GM03348 (cell line): ENCODE measurements at places on chromosomes 1 and 21.

DNA sequence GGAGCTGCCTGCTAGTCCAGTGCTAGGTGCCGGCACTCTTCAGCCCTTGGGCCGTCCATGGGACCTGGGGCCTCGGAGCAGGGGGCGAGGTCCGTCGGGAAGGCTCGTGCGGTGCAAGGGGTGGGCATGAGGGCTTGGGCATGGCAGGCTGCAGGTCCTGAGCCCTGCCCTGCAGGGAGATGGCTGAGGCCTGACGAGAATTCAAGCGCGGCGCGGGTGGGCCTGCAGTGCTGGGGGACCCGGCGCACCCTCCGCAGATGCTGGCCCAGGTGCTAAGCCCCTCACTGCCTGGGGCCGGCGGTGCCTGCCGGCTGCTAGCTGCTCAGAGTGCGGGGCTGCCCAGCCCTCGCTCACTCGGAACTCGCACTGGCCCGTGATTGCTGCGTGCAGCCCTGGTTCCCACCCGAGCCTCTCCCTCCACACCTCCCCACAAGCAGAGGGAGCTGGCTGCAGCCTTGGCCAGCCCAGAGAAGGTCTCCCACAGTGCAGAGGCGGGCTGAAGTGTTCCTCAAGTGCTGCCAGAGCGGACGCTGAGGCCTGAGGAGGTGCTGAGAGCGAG, 467.0 kb downstream of the AGBL4 start:
- no peak for DNase-seq

DNA sequence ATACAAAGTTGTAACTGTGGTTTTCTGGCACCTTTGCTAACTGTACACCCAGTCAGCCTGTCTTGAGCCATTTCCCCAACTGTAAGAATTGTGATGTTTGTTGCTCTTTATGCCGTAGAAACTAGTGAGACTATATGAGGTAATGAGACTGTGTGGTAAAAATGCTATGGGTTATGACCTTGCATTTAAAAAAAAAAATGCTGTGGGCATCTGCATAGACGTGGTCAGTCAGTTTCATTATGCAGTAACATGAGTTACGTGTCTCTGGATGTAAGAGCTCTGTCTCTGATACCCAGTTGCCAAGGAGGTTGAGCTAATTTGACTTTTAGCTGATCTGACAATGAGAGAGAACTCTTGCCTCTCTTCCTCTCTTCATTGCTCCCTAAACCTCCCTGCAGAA, 80.6 kb upstream of the LAMC2 start:
- no peak for DNase-seq

GRCh38 chr21:25956993-25957714, 213.4 kb downstream of the APP start:
- DNase-seq: peak; percentile 54

GRCh38 chr1:46133781-46134350, 1.4 kb upstream of the PIK3R3 start:
- DNase-seq: no peak

- no peak for DNase-seq
Measured at GRCh38 chr1:16615253-16616252, 2.2 kb upstream of the NBPF1 start.

- peak; percentile 72 for DNase-seq
Measured at GRCh38 chr1:32361674-32362473, 411 bp downstream of the FAM229A start.

DNA sequence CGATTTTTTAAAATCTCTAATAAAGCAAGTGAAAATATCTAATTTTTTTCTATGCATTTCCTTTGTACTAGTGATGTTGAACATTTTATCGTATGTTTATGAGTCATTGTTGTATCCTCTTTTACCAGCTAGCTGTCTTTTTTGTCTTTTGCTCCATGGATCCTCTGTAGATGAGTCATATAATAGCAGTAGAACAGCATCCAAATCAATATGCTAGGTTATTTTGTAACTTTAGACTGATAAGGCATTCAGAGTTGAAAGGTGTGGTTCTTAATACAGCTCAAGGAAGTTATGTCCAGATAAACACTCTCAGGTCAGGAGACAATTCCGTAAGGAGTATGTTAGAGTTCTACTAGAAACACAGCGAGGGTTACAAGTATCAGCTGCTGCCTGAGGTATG, 31.9 kb downstream of the MAP10 start:
- DNase-seq: no peak

DNA sequence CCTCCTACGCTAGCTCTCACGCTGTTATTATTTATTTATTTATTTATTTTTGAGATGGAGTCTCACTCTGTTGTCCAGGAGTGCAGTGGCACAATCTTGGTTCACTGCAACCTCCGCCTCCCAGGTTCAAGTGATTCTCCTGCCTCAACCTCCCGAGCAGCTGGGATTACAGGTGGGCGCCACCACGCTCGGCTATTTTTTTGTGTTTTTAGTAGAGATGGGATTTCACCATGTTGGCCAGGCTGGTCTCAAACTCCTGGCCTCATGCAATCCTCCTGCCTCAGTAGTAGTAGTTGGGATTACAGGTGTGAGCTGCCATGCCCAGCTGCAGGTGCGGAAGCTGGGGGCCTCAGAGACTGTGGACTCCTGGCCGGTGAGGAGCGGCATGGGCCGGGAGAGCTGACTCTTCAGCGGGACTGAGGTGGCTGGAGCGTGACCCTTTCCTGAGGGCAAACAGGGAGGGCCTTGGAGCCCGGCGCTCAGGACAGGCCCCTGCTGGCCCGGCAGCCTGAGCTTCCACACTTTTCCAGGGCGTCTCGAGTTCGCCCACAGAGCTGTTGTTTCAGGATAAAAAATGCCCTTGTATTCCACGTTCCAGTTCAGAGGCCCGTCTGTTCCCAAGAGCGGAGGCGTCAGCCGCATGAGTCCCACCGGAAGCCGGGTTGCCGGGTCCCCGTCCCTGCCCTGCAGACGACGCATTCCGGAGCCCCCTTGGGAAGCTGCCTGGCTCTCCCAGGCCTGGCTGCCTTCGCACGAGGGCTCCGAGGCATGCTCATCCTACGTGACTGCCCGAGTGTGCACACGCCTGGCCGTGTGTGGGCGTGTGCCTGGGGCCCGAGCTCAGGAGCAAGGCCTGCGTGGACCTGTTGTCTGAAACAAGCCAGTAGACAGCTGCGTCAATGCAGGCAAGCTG, 126.2 kb downstream of the SIK1 start:
- DNase-seq: no peak

DNA sequence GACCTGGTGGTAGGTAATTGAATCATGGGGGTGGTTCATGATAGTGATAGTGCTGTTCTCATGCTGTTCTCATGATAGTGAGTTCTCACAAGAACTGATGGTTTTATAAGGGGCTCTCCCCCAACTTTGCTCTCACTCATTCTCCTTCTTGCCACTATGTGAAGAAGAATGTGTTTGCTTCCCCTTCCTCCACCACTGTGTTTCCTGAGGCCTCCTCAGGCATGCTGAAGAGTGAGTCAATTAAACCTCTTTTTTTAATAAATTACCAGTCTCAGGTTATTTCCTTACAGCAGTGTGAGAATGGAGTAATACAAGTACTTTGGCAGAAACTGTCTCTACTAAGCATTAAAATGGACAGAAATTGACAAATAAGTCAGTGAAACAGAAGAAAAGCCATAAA, 21.6 kb downstream of the RAB3GAP2 start:
- no peak for DNase-seq

DNA sequence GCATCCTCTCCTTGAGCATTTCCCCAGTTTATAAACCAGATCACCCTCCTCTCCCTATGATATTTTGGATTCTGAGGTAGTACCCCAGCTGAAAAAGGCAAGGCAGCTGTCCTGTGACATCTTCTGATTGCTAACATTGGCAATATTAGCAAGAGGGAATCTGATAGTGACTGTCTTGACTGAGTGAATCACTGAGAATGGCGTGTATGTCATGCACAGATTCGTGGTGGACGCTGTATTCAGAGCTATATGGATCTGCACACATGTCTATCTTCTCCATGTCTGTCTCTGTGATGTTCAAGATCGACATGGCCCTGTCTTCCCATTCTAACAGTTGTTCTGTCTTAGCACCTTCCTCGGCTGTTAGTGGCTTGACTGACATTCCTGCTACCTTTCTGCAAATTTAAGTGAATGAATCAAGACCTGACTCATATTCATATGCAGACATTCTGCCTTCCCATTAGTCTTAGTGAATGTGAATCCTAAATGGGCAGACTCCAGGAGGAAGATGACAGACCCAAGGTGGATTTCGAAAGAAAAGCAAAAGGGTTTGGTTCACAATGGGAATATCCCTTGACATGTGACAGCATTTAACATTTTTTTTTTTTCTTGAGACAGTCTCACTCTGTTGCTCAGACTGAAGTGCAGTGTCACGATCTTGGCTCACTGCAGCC, 97.7 kb downstream of the PGBD5 start:
- DNase-seq: no peak

DNA sequence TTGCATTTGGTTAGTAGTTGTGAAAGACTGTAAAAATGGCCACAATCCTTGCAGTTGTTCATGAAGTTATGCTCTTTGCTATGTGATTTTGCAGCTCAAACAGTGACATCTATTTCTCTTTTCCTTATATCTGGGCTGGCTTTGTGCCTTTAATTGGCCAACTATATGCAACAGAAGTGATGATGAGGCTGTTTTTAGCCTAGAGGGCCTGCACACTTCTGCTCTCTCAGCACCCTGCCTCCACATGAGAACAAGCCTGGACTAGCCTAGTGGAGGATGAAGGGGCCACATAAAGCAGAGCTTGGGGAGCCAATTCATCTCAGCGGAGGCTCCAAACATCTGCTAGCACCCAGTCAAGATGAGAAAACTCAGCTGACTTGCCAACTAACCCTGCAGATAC, 339.8 kb downstream of the OMA1 start:
- no peak for DNase-seq

- no peak for DNase-seq
Measured at GRCh38 chr1:36303650-36304360, 2.4 kb upstream of the SH3D21 start.

- peak; percentile 90 for DNase-seq
Measured at GRCh38 chr1:94247138-94248094, 10.0 kb upstream of the ARHGAP29 start.

DNA sequence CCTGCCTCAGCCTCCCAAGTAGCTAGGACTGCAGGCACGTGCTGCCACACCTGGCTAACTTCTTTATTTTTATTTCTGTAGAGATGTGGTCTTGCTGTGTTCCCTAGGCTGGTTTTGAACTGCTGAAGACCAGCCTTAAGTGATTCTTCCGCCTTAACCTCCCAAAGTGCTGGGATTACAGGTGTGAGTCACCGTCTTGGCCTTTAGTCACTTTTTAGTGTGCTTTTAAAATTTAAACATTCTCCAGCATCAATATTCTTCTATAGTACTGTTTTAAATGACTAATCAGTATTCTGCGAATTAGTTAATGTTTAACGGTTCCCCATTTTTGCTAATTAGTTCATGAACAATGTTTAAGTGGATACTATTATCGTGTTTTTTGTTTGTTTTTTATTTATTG, 60.6 kb downstream of the DYRK1A start:
- no peak for DNase-seq

GRCh38 chr21:42973309-42973990, 912 bp upstream of the PKNOX1 start:
- DNase-seq: no peak

- DNase-seq: peak; percentile 62
Measured at GRCh38 chr1:19484798-19485361, 459 bp downstream of the CAPZB start.

- no peak for DNase-seq
Measured at GRCh38 chr1:15957221-15958095, 18.4 kb downstream of the ZBTB17 start.

GRCh38 chr21:45858180-45858579, 123.4 kb upstream of the COL6A1 start:
- DNase-seq: no peak

DNA sequence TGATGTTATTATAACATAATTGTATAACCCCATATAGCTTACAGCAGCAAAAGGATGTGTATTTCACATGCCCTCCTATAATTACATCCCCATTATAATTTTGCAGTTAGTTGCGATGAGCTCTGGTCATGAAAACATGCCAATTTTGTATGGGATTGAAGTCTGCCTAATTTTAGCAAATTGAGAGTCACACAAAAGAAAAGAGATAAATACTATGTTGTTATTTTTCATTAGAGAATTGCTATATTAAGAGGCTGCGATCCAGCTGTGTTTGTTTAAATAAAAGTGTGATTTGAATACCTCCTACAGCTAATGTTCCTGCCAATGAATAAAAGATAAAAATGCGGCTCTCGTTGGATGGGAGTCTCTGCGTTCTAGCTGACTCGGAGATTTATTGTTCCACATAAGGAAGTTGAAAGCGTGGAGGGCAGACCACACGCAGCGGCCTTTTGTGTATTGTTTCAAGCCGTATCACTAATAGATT, 461.0 kb upstream of the NFIA start:
- DNase-seq: no peak

- DNase-seq: no peak
Measured at GRCh38 chr1:42957229-42957879, 1.3 kb downstream of the SLC2A1 start.

DNA sequence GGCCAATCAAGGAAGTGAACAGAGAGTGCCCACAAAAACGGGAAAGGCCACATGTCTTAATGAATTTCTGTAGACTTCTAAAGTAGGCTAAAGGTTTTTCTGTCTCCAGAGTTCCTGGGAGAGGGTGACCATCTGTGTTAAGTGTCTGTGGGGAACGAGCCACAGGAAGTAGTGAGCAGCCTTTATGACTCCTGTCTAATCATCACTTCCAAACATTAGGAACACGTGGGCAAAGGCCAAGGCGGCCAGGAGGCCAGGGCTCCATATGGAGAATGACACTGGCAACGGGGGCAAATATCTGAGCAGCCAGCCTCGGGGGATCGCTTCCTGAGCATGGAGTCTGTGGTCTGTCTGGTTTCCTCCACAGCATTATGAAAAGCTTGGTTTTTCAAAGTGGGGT, 7.1 kb downstream of the FAM89A start:
- no peak for DNase-seq

GRCh38 chr1:177163844-177164379, 600 bp downstream of the ASTN1 start:
- DNase-seq: no peak

- DNase-seq: peak; percentile 79
Measured at GRCh38 chr1:46724991-46725735, 6.2 kb upstream of the EFCAB14 start.

GRCh38 chr1:3504822-3505153, 50.3 kb downstream of the ARHGEF16 start:
- peak; percentile 60 for DNase-seq

GRCh38 chr1:228151180-228151925, 1.6 kb downstream of the GJC2 start:
- no peak for DNase-seq

- no peak for DNase-seq
Measured at GRCh38 chr1:62263006-62263813, 56.0 kb downstream of the KANK4 start.

DNA sequence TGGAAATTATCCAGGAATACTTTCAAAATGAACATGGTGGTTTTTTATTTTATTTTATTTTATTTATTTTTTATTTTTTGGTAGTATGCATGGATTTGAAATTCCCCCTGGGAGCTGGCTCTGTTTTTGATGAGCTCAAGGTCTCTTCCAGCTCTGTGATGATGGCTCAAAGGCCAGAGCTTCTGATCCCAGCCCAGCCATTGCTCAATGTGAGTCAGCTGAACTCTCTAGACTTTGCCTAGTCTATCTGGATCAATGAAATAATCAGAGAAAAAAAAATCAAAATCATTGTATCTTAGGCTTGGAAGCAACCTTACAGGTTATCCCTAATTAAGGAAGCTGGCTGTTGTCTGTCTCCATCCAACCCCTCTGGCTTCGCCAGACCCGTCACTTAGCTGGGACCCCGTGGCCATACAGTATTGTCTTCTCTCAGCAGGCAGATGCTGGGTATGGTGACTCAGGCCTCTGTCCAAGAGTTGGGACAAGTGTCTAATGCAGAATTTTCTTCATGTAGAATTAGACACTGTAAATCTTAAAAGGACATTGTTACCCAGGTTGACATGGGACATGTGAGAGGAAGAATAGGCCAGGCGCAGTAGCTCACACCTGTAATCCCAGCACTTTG, 90.2 kb upstream of the LPGAT1 start:
- DNase-seq: peak; percentile 44
